PC-9 (cell line): ENCODE measurements at places on chromosomes 2 and 18. TPM values are rescaled to one million over a fixed set of nuclear protein-coding genes. Genes with fewer than 3 reads are reported as not detected.

ELOA2 gene
- not detected in 2 replicates for total RNA-seq

SPATS2L gene
- 189 and 199 TPM in 2 replicates for total RNA-seq

ID2 gene
- 0.61 and 0.95 TPM in 2 replicates for total RNA-seq

RFTN2 gene
- not detected in 2 replicates for total RNA-seq

REG3G gene
- total RNA-seq = not detected in 2 replicates

TMEM247 gene
- not detected in 2 replicates for total RNA-seq

PPP1R1C gene
- 13.4 and 27.5 TPM in 2 replicates for total RNA-seq

MRO gene
- not detected in 2 replicates for total RNA-seq

GATA6 gene
- total RNA-seq = 9.1 and 12.3 TPM in 2 replicates

CFAP53 gene
- total RNA-seq = 1.9 and 2.1 TPM in 2 replicates

KCTD18 gene
- 19.6 and 24.0 TPM in 2 replicates for total RNA-seq

GKN1 gene
- not detected in 2 replicates for total RNA-seq

DSG1 gene
- total RNA-seq = not detected in 2 replicates

RELCH gene
- 19.6 and 20.1 TPM in 2 replicates for total RNA-seq

AGBL5 gene
- 63.2 and 64.0 TPM in 2 replicates for total RNA-seq

ATP8B1 gene
- total RNA-seq = 16.7 and 23.4 TPM in 2 replicates

DCDC2C gene
- total RNA-seq = not detected in 2 replicates

KATNAL2 gene
- total RNA-seq = 9.0 and 9.4 TPM in 2 replicates

CEBPZOS gene
- total RNA-seq = 46.5 and 53.2 TPM in 2 replicates

CASP10 gene
- total RNA-seq = 15.2 and 16.9 TPM in 2 replicates

MSTN gene
- total RNA-seq = not detected in 2 replicates

HOXD11 gene
- not detected in 2 replicates for total RNA-seq

SULT1C4 gene
- not detected in 2 replicates for total RNA-seq

GPR17 gene
- total RNA-seq = not detected in 2 replicates

ANKRD12 gene
- total RNA-seq = 26.9 and 31.6 TPM in 2 replicates

GPR75 gene
- 1.8 and 3.7 TPM in 2 replicates for total RNA-seq

PLGLB2 gene
- 0.90 and 1.9 TPM in 2 replicates for total RNA-seq

C2orf80 gene
- total RNA-seq = not detected in 2 replicates

PKDCC gene
- 3.9 and 5.5 TPM in 2 replicates for total RNA-seq

NCL gene
- 450 and 557 TPM in 2 replicates for total RNA-seq

PLA2R1 gene
- 0.33 and 0.40 TPM in 2 replicates for total RNA-seq

LIMS4 gene
- 1.4 and 2.1 TPM in 2 replicates for total RNA-seq
